Fibroblast of skin of left quadriceps (primary cell): ENCODE measurements at places on chromosomes 16 and 17.

GRCh38 chr17:39639566-39640458 lies 2.9 kb downstream of the STARD3 start:
- no peak for DNase-seq

DNA sequence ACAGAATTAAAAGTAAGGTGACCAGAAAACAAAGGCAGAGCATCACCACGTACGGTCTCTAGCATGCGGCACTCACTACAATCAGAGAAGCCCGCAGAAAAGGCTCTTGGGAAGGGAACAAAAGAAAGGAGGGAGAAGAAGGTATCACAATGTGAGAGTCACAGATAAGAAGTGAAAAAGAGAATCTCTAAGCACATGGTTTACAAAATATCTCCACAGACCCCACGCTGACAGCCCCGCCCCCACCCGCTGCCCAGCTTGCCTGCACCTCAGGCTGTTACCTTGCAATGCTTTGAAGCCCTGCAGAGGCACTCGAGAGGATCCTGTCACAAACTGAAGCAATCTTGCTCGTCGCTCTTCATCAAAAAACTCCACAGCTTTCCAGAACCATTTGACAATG lies 40.5 kb downstream of the CEP95 start:
- DNase-seq, result no peak

DNA sequence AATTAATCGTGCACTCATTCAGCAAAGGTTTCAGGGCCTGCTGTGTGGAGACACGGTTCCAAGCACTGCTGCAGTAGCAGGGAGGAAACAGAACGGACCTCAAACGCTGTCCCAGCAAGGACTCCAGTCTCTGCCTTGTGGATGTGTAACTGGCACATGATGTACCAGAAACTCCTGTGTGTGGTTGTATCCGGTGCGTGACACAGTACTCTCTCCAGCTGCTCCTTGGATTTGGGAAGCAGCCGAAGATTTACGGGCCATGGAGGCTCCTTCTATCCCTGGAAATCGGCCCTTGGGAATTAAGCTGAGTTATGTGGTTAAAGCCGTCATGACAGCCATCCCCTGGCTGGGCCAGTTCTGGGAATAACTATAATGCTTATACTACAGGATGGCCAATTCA lies 8.5 kb upstream of the ANKRD11 start:
- DNase-seq, result peak; percentile 75

GRCh38 chr17:8160224-8160577 lies 2.5 kb downstream of the VAMP2 start:
- DNase-seq, result no peak

- no peak for DNase-seq
Observed at GRCh38 chr16:70480127-70481105, 26.0 kb downstream of the FCSK start.

DNA sequence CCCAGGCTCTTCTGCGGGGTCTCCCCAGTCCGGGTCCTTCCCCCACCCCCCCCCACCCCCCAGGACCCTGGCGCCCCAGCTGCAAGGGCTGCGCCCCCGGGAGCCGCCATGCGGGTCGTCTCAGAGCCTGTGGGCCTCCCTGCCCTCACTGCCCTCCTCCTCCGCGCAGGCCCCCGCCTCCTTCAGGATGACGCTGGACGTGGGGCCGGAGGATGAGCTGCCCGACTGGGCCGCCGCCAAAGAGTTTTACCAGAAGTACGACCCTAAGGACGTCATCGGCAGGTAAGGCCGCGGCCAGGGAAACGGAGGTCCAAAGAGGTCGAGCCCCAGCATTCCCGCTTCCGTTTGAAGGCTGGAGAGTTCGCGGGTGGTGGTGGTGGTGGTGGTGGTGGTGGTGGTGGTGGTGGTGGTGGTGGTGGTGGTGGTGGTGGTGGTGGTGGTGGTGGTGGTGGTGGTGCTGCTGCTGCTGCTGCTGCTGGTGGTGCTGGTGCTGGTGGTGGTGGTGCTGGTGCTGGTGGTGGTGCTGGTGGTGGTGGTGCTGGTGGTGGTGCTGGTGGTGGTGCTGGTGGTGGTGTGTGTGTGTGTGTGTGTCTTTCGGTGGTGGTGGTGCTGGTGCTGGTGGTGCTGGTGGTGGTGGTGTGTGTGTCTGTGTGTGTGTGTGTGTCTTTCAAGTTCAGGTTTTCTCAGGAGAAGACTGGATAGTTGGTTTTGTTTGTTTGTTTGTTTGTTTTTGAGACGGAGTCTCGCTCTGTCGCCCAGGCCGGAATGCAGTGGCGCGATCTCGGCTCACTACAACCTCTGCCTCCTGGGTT lies 615 bp downstream of the PHKG2 start:
- no peak for DNase-seq

DNA sequence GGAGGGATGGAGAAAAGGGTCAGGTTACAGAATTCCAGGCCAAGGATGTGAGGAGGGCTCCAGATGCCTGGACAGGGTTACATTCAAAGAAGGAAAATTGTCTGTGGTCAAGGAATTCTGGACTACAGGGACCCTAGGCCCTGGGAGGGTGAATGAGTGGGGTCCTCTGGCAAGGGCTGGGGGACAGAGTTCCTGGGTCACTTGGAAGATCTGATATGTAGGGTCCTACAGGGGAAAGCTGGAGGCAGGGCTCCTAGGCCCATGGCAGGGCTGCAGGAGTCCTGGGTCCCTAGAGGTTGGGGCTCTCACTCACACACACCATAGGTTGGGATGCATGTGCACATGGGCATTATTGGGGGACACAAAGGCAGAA lies 46.3 kb upstream of the ACSM2B start:
- DNase-seq, result no peak

DNA sequence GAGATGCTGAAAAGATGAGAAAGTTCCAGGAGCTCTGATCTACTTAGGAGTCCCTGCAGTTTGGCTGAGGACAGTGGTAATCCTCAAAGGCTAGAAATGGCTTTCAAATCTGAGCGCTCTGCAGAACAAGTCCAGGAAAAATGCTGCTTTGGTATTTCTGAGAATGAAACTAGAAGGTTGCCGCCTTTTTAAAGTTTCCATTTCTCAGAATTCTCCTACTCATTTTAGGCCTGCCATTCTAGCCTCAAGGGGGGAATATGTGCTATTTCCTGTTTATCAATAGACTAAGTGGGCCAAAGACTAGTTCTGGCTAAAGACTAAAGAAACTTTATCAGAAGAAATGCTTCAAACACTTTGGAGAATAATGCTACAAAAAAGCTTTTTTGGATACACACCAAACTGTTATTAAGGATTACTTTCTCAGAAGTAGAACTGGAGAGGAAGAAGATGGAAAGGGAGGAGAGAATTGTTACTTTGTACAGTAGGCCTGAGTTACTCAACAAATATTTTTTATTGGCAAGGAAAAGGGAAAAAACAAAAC lies at the start of gene SLFN12L:
Gene SLFN12L, minus strand, starts transcription at position 78 of the 541 bp plus-strand sequence. CDS start 15,314 bp downstream, outside the sequence.
- DNase-seq, result no peak

DNA sequence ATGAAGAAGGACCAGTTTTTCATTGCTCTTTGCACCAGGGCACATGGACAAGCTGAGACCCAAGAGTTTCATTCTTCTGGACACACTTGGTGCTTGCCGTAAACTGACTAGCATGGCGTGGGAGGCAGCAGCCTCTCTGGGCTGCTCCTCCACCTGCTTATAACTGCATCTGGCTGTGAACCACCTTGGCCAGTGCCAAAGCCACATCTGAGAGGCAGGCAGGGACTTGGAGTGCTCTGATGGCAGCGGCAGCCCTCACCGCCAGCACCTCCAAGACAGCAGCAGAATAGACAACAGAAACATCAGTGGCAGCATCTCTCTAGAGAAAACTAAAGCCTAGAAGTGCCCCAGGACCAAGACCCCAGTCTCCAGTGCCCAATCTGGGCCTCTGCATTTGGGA lies 4.7 kb downstream of the KRT37 start:
- DNase-seq, result no peak

DNA sequence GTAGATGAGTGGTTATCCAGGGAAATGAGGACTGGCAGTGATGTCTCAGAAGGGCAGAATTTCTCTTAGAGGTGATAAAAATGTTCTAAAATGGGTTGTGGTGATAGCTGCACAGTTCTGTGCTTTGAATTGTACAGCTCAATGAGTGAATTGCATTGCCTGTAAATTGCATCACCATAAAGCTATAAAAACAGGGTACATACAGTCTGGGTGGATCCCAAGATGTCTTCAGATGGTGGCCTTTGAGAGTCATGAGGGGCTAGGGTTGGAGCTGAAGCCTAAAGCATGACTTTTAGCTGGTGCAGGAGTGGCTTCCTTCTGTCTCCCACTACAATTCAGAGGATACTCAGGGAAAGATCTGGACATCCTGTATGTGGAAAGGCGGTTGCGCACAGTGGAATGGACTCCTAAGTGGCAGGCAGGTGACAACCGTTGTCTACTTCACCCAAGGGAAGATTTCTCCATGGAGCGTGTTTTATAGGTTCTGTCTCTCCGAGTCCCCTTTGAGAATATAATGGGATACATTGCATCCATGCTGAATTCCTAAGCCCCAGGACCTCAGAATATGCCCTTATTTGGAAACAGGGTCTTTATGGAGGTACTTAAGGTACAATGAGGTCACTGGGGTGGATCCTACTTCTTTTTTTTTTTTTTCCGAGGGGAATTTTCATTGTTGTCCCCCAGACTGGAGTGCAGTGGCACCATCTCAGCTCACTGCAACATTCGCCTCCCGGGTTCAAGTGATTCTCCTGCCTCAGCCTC lies 1.6 kb upstream of the IL32 start:
- no peak for DNase-seq

- no peak for DNase-seq
Observed at GRCh38 chr17:45227926-45228762, 6.5 kb downstream of the FMNL1 start.

GRCh38 chr17:915538-916201 lies 63.9 kb downstream of the NXN start:
- DNase-seq, result no peak

DNA sequence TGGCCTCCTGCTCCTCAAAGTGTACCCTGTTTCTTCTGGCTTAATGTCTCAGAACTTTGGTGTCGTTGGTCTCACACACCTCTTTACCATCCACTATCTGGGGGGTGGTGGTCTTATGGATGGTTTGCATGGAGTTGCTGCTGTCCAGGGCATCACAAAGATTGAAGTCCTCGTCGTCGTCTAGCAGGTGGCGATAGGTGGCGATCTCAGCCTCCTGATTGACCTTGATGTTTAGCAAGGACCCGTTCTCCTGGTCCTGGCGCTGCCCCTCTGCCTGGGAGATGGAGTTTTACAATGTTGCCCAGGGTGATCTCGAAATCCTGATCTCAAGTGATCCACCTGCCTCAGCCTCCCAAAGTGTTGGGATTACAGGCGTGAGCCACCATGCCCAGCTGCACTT lies 31.1 kb upstream of the HELZ start:
- no peak for DNase-seq

GRCh38 chr17:6558932-6559752 lies 2.8 kb upstream of the PITPNM3 start:
- DNase-seq, result no peak

GRCh38 chr16:13139661-13140241 lies 238.4 kb downstream of the SHISA9 start:
- no peak for DNase-seq

GRCh38 chr17:4150096-4150495 lies 7.1 kb downstream of the CYB5D2 start:
- DNase-seq, result no peak

DNA sequence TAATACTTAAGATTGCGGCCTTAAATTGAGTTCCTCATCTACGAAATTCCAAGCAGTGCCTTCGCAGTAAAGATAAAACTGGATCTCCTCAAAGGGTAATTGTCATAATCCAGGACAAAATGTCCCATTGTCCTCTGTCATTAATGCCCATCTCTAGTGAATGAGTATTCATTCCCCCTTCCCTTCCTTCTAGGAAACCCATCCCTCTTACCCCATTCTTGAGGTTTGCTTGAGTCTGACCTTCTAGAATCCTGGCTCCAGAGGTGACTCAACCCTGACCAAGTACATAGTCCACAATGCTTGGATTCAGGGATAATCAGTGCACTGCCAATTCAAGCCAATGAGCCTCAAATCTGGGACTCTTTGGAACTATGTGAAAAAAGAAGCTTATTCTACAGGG lies 47.0 kb upstream of the MAF start:
- DNase-seq, result no peak
